RPMI7951 (cell line): ENCODE measurements at places on chromosomes 1 and 21.

- no peak for DNase-seq
These were observed 5.8 kb downstream of the ID3 start for GRCh38 chr1:23553231-23554126.

DNA sequence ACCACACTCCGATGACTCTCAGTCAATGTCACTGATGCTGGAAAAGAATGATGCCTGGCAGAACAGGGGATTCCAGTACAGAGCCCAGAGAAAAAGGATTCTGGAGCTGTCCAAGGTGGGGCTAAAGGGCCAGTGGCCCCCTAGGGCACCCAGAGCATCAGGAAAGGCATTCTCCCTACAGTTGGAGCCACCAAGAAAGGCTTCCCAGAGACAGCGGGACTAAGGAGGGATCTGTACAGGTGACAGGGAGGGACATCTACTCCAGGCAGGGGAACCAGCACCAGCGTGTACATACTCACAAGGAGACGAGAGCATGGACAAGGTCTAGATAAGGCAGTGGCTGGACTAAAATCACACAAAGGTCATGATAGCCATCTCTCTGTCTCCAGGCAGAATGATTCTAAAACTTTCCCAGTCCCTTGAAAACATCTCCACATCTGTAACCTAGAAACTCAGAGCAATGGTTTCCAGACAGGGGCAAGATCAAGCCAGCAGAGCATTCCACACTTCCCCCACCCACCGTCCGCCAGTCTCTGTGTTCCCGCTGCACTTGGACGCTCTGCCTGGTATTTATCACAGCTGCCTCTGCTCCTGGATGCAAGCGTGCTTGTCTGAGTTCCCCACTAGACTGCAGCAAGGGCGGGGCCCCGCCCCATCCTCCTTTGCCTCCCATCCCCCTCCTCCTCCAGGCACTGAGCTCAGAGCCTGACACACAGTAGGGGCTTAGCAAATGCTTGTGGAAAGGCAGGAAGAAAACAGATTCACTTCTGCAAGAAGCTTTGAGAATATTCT is 111.6 kb upstream of the ZC3H12A start:
- no peak for DNase-seq

- no peak for DNase-seq
These were observed 17.0 kb upstream of the IFI44L start for GRCh38 chr1:78603206-78603605.

GRCh38 chr1:16138772-16139221 is 17.1 kb downstream of the EPHA2 start:
- DNase-seq = peak; percentile 94

DNA sequence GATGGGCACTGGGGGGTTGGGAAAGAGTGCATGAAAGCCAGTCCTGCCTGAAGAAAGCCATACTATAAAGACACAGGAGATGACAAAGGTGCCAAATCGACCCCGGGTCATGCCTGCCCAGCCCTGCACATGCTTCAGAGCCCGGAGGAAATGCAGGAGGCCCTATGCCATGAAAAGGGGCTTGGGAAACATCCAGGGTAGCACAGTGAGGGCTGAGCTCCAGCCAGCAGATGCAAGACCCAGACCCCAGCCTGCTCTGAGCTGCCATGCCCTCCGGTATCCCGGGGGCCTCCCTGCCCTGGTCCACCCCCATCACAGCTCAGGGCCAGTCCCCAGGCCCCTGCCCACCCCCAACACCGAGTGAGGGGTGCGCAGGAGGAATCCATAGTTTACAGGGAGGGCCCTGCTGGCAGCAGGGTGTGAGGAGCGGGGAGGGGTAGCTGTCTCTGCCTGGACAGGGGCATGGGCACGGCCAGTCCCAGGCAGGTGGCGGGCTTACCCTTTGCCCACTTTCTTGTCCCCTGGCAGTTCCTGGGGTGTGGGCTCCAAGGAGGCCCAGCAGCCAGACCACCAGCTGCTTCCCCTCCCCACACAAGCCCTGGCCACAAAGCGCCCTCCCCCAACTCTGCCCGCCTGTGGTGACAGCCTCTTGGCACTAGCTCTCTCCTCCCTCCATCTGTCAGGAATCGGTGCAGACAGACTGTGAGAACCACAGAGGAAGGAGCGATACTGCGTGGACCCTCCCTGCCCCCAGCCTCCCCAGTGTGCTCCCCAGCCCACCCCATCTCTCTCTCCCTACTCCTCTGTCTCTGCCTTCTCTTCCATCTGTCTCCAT is 16.8 kb downstream of the LRP8 start:
- no peak for DNase-seq

DNA sequence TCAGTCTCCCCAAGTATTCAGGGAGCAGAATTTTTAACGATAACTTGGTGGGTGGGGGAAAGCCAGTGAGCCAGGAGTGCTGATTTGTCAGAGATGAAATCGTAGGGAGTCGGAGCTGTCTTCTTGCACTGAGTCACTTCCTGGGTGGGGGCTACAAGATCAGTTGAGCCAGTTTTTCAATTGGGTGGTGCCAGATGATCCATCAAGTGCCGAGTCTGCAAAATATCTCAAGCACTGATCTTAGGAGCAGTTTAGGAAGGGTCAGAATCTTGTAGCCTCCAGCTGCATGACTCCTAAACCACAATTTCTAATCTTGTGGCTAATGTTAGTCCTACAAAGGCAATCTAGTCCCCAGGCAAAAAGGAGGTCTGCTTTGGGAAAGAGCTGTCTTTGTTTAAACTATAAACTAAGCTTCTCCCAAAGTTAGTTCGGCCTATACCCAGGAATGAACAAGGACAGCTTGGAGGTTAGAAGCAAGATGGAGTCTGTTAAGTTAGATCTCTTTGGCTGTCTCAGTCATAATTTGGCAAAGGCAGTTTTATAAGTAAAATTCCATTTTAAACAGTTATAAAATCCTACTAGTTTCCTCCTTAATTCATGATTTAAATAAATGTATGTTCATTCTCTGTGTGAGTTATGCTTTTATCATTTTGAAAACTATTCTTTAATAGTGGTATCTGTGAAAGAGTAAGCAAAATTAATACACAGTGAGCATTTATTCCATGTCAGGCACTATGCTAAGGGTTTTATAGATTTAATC is 51.7 kb downstream of the SLC16A1 start:
- DNase-seq = peak; percentile 99
